ENCODE measurements at places on chromosomes 2 and 18.

GRCh38 chr2:207235621-207236020 lies 69.9 kb upstream of the KLF7 start:
- DNase-seq = no peak

DNA sequence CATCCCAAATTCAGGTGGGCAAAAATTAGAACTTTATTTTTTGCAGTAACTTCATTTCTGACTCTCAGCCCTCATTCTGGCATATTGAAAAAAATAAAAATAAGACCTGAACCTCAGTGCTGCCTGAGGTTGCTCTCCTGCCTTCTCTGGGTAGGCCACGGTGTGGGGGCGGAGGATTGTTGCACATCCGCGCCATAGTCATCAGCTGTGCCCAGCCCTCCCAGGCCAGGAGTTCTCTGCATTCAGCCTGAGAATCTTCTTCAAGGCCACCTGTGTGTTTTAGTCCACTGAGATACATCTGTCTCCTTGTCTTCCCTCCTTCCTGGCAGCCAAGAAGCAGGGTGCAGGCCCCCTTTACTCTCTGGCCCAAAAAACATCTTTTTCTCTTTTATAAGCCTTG lies 94.7 kb downstream of the ARMC9 start:
- DNase-seq = no peak

DNA sequence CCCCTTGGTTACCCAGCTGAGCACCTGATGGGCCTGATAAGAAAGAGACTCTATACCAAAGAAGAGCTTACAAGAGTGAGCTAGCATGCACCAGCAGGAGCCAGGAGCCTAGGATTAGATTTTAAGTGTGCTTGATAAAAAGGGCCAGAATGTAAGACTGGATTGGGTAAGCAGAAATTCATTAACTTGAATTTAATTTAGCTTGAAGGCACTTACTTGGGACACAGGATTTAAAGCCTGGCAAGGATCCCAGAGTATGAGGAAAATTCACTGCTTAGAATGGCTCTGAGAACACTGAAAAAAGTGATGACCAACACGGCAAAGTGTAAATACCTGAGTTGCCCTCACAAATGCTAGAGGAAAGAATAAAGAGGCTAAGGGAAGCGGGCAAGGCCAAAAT lies 91.3 kb upstream of the RBBP8 start:
- DNase-seq = peak; percentile 97

GRCh38 chr2:218244204-218244603 lies 16.6 kb upstream of the GPBAR1 start:
- DNase-seq = no peak

- no peak for DNase-seq
Measured at GRCh38 chr2:185337033-185337432, 401.6 kb upstream of the FSIP2 start.

- no peak for DNase-seq
Measured at GRCh38 chr2:172223601-172224054, 120.9 kb upstream of the DLX2 start.

GRCh38 chr2:26462511-26463243 lies 15.2 kb downstream of the OTOF start:
- DNase-seq = peak; percentile 35

GRCh38 chr2:128327180-128327964 lies 8.7 kb upstream of the HS6ST1 start:
- no peak for DNase-seq

- no peak for DNase-seq
Measured at GRCh38 chr2:75489721-75490120, 71.0 kb downstream of the EVA1A start.

GRCh38 chr2:218648088-218648786 lies 11.2 kb downstream of the ZNF142 start:
- peak; percentile 18 for DNase-seq

GRCh38 chr2:46298522-46299353 lies 1.5 kb downstream of the EPAS1 start:
- DNase-seq = no peak

GRCh38 chr18:505483-506122 lies 5.1 kb upstream of the COLEC12 start:
- no peak for DNase-seq

DNA sequence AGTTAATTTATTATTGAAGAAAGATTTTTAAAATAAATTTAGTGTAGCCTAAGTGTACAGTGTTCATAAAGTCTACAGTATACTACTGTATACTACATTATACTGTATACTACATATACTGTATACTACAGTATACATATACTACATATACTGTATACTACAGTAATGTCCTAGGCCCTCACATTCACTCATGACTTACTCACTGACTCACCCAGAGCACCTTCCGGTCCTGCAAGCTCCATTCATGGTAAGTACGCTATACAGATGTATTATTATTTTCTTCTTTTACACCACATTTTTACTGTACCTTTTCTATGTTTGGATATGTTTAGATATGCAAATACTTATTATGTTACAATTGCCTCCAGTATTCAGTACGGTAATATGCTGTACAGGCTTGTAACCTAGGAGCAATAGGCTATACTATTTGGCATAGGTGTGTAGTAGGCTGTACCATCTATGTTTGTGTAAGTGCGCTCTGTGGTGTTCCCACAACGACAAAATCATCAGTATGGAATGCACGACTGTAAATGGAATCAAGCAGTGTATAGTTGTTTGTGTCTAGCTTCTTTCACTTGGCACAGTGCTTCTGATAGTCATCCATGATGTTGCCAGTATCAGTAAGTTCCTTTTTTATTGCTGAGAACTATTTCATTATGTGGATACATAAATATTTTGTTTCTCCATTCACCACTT lies 245.7 kb downstream of the MTX2 start:
- DNase-seq = no peak

DNA sequence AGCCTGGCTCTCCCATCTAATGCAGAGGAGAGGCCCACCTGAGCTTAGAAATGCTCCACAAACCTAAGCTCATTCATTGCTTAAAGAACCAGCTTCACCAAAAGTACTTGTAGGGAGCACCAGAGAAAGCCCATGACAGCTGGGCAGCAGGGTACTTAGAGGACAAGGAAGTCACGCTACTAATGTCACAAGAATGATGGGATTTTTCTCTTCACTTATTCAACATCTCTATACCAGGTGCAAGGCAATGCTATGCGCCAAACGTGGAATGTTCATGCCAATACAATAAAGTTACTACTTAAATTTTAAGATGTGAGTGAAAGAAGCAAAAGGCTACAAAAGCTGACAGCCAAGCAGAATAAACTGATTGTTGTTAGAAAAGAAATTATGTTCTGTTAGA lies 36.0 kb downstream of the LONRF2 start:
- no peak for DNase-seq

DNA sequence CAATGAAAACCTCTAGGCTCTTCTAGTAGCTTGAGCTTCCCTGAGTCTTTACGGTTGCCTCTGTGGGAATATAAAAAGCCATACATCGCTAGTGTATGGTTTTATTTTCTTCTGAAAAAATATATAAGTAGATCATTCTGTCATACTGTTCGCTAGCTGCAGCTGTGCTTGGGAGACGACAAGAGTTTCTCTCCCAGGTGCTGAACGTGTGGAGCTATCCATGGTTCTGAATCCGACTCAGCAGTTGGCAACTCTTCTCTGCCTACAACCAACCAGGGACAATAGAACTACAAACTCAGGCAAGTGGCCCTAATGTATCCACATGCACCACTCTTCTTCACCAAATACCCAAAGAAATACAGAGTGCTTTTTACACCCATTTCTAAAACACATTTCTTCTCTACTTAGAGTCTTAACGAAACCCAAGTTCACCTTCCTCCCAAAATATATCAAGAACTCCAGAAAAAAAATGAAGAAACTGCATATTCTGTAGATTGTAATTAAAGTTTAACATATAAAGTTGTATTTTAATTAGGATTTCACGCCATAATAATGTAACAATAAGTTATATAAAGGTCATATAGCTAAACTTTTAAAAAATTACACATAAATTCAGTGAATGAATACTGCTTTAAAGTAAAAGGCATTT lies 2.2 kb upstream of the KCNH7 start:
- DNase-seq = peak; percentile 67

DNA sequence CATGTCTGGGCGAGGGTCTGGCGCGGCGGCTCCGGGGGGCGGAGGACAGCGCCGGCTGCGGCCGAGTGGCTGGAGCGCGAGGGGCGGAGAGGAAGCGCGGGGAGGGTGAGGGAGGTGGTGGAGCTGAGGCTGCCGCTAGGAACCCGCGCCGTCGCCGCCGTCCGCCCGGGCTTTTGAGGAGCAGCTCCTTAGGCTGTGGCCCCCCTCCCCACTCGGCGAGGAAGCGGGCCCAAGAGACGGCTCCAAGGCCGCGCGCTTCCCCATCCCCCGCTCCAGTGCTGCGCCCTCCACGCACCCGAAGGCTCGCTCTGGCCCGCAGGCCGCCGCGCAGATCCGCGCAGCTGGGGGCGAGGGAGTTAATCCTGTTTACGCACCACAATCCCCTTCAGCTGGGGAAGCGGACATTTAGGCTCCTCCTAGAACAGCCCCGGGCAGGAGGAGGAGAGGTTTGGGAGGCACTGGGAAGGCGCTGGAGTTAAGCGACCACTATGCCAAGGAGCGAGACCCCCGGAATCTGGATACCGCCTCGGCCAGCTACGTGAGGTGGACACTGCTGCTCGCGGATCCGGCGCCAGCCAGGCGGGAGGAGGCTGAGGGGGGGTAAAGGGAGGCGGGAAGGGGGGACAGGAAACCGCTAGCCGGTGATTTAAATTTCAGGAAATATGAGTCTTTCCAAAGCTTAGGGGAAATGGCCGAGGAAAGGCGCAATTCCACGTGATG lies at the start of gene CNRIP1:
Gene CNRIP1, minus strand, starts transcription at position 552 of the 720 bp plus-strand sequence. Its CDS starts 549 bp downstream, at position 3.
- DNase-seq = no peak

DNA sequence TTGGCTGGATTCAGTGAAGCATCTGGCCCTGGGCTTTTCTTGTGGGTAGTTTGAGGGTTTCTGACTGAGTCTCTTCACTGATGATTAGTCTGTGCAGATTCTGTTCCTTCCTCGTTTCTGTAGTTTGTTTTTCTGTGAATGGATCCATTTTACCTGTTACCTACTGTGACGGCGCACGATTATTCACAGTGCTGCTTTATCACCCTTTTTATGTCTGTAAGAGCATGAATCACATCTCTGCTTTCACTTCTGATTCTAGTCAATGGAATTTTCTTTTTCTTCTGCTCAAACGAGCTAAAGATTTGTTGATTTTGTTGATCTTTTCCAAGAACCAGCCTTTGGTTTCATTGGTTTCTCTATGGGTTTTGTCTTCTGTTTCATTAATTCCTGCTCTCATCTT lies 60.8 kb downstream of the SLC66A2 start:
- DNase-seq = no peak

DNA sequence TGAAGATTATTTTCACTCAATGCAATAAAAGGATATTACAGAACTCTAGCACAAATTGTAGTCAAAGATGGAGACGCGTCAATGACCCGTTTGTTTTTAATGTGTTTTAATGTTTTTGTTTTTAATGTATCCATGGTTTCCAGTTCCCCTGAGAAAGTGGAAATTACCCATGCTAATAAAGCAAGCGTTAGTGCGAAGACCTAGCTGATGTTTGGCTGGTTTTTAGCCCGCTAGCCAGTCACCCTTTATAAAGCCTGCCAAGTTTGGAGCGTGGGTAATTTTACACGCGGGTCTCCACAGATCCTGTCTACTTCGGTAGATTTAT lies 430 bp upstream of the CHMP1B start:
- DNase-seq = peak; percentile 43

GRCh38 chr2:10246370-10246769 lies 56.3 kb upstream of the HPCAL1 start:
- DNase-seq = no peak

DNA sequence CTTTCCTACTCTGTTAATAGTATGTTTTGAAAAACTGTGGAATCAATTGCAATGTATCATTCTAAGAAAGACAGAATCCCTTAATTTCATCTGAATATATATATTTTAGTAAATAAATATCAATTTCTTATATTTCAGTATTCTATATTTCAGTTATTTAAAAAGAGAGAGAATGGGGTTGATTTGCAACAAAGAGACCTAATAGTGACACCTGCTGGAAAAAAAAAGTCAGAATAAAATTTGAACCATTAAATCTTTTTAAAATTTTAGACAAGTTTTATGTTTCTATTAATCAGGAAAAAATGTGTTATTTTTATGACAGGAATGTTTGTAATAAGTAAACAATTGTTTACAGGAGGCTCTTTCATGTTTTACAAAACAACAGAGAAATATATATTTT lies 20.7 kb upstream of the CCNT2 start:
- DNase-seq = no peak

DNA sequence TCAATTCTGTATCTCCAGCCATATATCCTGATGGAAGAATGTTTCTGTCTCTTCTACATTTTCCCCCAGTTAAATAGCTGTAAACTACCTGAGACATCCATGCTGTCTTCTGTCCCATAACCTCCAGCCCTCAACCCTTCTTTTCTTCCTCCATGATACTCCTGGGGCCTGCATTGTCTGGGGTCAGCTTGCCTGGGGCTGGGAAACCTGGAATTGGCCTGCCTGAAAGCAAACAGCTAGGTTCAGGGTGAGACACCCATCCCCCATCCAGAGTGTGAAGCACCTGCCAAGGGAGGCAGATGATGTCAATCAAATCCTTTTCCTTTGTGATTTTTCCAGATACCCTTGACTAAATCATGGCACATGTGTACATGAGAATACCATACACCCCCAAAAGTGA lies 313.7 kb upstream of the MGAT5 start:
- DNase-seq = no peak

GRCh38 chr2:182826064-182826463 lies 40.4 kb downstream of the FRZB start:
- DNase-seq = no peak

- DNase-seq = no peak
Measured at GRCh38 chr2:63434024-63435001, 154.0 kb downstream of the WDPCP start.

DNA sequence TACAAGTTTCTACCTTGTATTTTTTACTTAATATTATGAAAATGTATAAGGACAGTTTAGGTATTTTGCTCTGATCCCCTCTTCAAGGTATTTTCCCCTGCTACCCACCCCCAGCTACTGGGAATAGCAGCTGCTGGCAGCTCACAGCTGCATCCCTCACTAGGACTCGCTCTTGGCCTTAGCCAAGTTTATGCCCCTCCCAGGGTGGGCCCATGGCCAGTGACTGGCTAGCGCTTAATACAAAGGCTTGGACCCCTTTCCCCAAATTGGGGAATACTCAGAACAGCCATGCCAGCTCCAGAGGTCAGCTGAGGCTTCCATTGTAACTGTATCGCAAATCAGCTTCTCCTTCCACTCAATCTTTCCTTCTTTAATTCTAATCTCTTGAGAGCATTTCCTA lies 131.3 kb downstream of the GFPT1 start:
- DNase-seq = no peak

GRCh38 chr2:43438858-43439655 lies 156.8 kb downstream of the THADA start:
- no peak for DNase-seq

GRCh38 chr2:229408356-229408755 lies 137.3 kb upstream of the PID1 start:
- DNase-seq = peak; percentile 81

- DNase-seq = no peak
Measured at GRCh38 chr18:58067601-58068000, 23.6 kb downstream of the NEDD4L start.

- DNase-seq = no peak
Measured at GRCh38 chr18:62164310-62164709, 22.5 kb downstream of the PIGN start.

GRCh38 chr18:62610701-62611411 lies 88.0 kb downstream of the ZCCHC2 start:
- DNase-seq = no peak
